ENCODE measurements at places on chromosomes 4 and X.

GRCh38 chrX:123518791-123519190 is 214.1 kb downstream of the THOC2 start:
- DNase-seq, result no peak

DNA sequence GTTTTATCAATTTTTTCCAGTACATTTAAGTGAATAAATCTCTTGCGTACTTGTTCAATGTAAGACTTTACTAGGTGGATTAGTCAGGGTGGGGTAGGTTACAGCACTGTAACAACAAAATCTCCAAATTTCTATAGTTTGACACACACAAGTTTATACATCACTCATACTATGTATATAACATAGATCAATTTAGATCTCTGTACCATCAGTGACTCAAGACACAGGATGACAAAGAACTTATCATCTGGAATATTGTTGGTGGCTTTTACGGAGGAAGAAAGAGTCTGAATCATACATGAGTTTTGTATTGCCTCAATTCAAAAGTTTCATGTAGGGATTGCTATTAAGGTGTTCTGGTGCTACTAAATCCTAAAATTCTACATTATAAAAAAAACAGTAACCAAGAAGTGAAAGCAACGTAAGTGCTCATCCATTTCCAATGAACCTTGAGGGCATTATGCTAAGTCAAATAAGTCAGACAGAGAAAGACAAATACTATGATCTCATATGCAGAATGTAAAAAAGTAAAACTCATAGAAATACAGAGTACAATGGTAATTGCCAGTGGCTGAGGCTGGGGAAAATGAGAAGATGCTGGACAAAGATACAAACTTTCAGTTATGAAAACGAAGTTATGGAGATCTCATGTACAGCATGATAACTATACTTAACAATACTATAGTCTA is 98.0 kb upstream of the DKK2 start:
- no peak for DNase-seq

- DNase-seq, result no peak
Measured at GRCh38 chr4:152094970-152095700, 334.3 kb upstream of the GATB start.

GRCh38 chrX:153830640-153831428 is 490 bp upstream of the PDZD4 start:
- no peak for DNase-seq

DNA sequence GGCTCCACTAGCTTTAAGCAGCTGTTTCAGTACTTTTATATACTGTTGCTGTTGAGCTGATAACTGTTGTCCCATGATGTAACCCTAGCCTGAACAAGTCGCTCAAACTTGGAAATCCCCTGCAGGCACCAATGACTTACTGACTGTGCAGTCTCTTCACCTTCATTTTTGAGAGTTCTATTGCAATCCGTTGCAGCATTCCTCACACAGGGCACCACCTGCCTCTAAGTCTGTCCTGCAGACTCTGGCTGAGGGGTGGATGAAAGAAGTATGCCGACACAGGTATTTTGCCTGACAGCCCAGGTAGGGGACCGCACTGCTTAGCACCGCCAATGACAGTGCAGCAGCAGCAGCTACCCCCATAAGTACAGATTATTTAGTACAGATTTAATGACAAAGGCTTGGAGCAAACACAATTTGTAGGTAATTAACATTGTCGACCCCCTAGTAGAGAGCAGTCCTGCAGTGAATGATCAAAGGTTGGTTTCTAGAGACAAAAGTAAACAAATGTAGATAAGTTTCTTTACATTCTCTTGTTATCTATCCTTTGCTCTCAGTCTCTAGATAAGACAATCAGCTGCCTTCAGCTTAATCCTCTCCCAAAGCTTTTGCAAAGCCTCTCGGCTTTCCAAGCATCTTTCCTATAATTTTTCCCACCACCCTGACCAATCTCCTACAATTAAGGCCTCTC is 205.0 kb downstream of the PABPC4L start:
- DNase-seq, result no peak

DNA sequence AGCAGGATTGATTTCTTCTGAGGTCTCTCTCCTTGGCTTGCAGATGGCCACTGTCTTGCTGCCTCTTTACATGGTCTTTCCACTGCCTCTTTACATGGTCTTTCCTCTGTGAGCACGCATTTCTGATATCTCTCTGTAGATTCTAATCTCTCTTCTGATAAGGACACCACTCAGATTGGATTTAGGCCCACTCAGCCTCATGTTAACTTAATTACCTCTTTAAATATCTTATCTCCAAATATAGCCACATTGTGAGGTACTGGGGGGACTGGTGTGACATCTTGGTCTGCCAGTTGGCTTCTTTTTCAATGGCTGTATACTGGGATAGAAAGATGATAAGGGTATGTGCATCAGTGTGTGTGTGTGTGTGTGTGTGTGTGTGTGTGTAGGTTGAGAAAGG is 153.7 kb downstream of the AWAT2 start:
- no peak for DNase-seq

GRCh38 chrX:63402106-63402505 is 51.0 kb upstream of the SPIN4 start:
- no peak for DNase-seq

DNA sequence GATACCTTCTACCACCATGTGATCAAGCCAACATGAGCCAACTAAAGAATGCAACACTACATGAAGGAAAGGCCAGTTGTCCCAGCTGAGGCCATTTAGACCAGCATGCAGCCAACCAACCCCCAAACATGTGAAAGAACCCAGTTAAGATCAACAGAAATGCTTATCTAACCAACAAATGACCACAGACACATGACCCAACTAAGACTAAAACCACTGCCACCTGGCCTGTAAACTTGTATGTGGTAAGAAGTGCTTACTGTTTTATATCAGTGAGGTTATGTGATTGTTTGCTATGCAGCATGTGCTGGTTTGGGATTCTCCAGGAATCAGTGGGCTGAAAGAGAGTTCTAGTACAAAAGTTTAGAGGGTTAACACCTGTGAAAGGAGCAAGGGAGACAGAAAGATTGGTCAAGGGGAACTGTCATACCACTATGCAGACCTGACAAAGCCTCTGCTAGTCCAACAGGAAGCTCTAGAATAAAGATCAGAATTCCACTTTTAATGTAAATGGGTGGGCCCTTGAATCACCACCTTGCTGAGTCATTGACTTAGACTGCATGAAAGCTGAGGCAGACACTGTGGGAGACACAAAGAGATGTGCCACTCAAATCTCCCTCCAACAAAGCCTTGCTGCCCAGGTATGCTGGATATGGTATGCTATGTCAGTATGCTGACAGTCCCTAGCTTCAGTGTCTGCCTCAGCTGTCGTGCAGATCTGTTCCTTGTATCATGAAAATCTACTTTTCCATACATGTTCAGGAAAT is 6.1 kb upstream of the SH3D19 start:
- no peak for DNase-seq

DNA sequence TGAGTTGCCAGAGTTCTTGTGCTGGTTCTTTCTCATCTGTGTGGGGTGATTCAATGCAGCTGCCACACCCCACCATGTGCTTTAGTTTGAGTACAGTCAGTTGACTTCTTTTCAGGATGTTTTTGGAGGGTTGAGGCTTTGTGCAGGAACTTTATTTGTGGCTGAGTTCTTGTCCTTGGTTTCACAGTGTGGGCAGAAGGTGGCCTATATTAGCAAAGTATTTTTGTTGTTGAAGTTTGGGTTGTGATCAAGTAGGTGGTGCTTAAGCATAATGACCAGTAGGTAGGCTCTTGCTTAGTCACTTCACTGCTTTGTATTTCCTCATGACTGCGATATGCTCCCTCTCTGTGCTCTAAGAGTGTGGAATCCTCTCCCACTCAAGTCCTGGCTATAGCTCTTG is 80.3 kb downstream of the ARHGAP24 start:
- no peak for DNase-seq

GRCh38 chr4:57492251-57492878 is 382.2 kb upstream of the IGFBP7 start:
- no peak for DNase-seq

GRCh38 chr4:107006218-107006617 is 29.9 kb downstream of the DKK2 start:
- no peak for DNase-seq

DNA sequence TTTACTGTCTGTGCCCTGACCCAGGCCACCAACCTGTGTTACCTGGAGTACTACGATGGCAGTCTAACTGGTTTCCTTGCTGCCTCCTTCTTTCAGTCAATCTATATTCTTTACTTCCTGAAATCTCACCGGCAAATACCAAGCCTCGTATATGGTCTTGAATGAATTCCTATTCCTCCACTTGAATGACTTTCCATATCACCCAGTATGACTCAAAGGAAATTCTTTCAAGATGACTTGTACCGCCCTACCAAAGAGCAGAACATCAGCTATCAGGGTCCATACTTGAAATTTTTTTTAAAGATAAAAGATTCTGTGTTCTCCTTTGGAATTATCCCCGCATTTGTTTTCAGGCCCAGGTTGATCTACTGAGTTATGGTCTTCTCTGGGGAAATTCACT is 378.0 kb downstream of the AFF2 start:
- no peak for DNase-seq

- DNase-seq, result no peak
Measured at GRCh38 chrX:95945528-95945927, 739.1 kb upstream of the DIAPH2 start.

DNA sequence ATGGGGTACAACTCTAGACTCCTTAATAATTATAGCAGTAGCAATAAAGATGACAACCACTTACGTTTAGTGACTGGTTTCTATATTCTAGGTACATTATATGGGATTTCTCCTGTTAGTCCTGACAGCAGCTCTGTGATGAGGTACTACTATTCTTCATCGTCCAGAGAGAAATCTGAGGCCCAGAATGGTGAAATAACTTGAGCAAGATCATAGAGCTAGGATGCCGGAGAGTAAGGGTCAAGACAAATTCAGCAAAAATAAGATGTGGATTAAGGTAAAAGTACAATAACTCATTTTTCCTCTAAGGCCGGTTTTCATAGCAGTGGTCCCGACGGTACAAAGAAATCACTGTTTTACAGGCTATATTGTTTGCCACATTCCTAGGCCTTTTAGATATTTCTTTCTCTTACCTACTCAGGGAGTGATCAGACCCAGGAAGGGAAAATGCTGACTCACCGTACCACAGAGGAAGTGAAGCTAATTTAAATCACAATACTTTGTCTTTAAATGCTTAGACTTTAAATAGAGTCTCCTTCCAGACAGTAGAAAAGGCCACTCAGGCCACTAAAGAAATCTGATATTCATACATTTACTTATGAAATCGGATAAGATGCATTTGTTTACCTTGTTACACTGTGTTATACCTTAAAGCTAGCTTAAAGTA is 2023.0 kb upstream of the AGA start:
- DNase-seq, result no peak

- no peak for DNase-seq
Measured at GRCh38 chrX:127558811-127559210, 493.4 kb downstream of the ACTRT1 start.

- no peak for DNase-seq
Measured at GRCh38 chr4:59728496-59728895, 1471.6 kb upstream of the ADGRL3 start.

DNA sequence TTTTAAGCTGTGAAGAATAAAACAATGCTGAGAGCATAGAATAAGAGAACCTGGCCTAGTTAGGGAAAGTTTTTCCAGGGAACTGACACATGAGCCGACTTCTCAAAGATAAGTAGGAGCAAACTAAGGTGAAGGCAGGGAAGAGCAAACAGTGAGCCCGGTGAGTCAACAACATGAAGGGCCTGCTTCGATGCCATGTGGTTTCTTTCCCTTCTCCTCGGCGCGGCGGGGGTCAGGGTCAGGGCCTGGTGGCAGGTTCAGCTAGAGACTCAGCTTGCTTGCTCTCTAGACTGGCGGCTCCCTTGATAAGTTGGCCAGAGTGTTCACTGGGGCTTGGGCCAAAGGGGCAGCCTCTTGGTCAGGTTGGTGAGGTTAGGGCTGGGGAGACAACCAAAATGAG is 81.1 kb downstream of the DLG3 start:
- DNase-seq, result no peak

- peak; percentile 42 for DNase-seq
Measured at GRCh38 chr4:86032476-86033022, 327.3 kb downstream of the MAPK10 start.

DNA sequence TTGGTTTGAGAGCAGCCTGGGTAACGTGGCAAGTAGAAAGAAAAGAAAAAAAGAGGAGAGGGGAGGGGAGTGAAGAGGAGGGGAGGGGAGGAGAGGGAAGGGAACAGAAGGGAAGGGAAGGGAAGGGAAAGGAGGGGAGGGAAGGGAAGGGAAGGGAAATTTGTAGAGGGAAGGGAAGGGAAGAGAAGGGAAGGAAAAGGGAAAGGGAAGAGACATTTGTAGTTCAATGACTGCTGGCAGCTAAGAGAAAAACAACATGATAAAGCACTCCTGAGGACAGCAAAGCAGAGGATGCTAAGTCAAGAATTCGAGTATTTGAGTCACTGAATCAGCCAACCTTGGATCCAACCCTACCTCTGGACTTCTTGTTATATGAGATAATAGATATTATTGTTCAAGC is 38.2 kb upstream of the BMP2K start:
- DNase-seq, result no peak

- no peak for DNase-seq
Measured at GRCh38 chr4:147821555-147821954, 89.7 kb downstream of the ARHGAP10 start.

GRCh38 chrX:33324099-33324498 is 112.8 kb upstream of the DMD start:
- DNase-seq, result no peak

DNA sequence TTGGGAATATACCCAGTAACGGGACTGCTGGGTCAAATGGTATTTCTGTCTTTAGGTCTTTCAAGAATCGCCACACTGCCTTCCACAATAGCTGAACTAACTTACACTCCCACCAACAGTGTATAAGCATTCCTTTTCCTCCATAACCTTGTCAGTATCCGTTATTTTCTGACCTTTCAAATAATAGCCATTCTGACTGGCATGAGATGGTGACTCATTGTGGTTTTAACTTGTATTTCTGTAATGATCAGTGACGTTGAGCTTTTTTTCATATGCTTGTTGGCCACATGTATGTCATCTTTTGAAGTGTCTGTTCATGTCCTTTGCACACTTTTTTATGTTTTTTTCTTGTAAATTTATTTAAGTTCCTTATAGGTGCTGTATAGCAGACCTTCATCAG is 81.2 kb downstream of the ADAM29 start:
- no peak for DNase-seq

GRCh38 chr4:37645736-37646135 is 40.4 kb downstream of the RELL1 start:
- no peak for DNase-seq

DNA sequence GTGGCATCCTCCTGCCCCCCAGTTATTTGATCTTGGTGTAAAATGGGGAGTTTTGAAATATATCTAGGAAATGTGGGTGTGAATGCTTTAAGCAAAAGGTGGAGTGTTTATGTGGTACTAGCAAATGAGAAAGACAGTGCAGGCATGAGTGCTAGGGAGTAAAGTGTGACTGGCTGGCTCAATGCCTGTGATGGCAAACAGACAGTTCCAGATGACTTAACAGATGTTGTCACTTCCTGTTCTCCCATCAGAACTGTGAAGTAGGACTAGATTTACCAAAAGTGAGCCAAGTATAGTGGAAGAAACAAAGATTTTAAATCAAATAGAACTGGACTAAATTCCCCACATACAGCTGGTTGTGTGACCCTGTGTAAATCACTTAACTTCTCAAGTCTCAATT is 8.4 kb upstream of the AMOT start:
- DNase-seq, result peak; percentile 18

GRCh38 chrX:154426916-154427770 is 1.3 kb upstream of the ATP6AP1 start:
- DNase-seq, result no peak

GRCh38 chr4:140556372-140557085 is 12.2 kb downstream of the UCP1 start:
- no peak for DNase-seq
